ENCODE measurements at places on chromosomes 13 and 19.

DNA sequence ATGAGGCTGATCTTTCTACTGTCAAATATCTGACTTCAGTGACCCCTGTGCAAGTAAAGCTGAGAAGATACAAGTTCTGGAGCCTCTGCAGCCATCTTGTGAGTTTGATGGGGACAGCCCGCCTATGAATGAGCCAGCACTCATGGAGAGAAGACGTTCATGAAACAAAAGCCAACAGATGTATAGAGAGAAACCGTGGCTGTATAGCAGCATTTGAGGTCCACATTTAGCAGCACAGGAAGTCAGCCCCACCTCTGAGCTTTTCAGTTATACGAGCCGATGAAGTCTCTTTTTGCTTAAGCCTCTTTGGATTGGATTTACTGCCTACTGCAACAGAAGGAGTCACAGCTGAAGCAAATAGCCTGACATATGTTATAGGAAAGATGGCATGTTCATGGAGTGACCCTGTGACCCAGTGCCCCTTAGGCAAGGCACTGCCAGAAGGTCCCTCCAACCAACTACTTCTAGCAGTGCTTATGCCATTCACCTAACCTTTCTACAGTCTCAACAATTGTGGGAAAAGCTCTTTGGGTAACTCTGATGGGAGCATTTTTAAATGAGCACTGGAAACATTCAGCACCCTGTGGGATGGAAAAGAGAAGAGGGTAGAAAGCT is 3.5 kb upstream of the DLEU7 start:
- DNase-seq, result no peak

DNA sequence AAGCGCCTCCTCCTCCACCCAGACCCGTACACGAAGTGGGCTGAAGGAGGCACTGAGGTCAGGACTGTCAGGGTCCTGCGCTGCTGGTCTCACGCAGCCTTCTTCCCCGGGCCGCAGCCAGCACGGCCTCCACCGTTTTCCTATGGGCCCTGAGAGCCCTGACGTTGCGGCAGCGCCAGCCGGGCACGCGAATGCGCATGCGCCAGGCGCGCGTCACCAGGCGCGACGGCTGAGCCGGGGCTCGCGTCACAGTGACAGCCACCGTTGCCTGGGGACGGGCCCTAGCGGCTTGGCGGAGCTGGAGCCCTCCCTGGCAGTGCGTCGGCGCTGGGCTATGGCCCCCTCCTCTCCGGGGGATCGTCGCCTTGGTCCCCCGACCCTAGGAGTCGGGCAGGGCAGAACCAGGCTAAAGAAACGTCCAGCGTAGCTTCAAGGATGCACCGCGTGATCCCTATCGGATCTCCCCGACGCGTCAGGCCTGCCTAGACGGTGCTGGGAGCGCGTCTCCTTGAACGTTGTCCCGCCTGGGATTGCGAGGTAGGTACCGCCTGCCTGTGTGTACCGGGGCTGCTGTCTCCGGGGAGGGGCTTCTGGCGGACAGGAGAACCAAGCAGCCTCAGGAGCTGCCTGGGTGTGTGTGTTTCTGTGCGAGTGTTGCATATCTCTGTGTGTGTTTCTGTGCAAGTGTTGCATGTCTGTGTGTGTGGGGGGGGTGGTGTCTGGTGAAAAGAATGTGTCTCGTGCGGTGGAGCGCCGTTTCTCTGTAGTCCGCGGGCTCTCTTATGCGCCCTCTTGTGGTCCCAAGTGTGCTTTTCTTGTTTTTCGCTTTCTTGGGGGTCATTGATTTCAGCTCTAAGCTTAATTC is 43.2 kb downstream of the ZNF571 start:
- peak; percentile 27 for DNase-seq

DNA sequence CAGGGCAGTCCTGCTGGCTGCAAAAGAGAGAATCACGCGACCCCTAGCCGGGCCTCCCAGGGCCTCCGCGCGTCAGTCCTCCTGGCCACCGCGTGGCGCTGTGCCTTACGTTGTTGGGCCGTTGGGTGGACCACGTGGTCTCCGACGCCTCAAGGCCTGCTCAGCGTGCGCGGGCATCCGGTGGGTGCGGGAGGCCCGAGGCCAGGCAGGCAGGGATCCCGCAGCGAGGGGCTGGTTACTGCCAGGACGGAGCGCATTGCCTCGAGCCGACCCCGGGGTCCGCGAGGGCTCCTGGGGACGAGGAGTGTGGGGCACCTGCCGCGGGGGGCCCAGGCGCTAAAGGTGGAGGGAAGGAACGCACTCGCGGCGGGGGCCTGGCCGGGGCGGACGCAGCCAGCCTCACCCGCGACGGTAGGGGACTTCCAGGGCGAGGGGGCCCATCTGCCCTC is at the start of gene TDRD12:
TDRD12 (plus strand) TSS at position 157 of the 449 bp plus-strand sequence. CDS start 306 bp downstream, outside the sequence.
- DNase-seq, result peak; percentile 14

- DNase-seq, result no peak
Observed at GRCh38 chr19:16037424-16038195, 38.7 kb upstream of the TPM4 start.

GRCh38 chr19:33187183-33187540 is 7.0 kb upstream of the LRP3 start:
- no peak for DNase-seq

- no peak for DNase-seq
Observed at GRCh38 chr13:44347949-44348348, 25.7 kb upstream of the SERP2 start.

- DNase-seq, result no peak
Observed at GRCh38 chr19:48543121-48543710, 8.8 kb upstream of the SULT2B1 start.

DNA sequence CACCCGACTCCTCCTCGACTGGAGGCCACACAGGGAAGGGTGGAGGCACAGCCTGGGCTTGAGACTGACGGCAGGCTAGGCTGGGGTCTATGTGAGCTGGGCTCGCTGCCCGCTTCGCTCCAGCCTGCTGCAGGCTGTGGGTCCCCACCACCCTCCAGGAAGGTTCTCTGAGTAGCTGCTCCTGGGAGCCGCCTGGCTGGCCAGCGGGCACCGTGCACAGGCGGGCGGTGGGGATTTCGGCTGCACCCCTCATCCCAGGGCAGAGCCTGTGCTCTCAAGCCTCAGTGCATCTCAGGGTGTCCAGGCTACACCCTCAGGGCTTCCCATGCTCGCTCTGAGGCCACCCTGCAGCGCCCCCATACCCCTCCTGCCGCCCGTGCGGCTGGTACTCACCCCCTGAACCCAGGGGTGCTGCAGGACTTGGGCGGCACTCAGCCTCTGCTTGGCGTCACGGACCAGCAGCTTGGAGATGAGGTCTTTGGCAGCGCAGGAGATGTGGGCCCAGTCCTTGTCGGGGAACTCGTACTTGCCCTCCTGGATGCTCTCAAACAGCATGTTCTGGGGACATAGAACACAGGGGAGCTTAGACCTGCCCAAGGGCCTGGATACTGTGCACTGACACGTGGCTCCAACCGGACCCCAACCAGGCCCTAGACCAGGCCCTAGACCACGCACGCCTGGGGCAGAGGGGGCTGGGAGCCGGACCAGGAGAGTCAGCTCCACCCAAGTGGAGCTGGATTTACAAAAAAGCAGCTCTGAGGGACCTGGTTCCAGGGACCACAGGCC is 10.2 kb downstream of the MKNK2 start:
- no peak for DNase-seq

DNA sequence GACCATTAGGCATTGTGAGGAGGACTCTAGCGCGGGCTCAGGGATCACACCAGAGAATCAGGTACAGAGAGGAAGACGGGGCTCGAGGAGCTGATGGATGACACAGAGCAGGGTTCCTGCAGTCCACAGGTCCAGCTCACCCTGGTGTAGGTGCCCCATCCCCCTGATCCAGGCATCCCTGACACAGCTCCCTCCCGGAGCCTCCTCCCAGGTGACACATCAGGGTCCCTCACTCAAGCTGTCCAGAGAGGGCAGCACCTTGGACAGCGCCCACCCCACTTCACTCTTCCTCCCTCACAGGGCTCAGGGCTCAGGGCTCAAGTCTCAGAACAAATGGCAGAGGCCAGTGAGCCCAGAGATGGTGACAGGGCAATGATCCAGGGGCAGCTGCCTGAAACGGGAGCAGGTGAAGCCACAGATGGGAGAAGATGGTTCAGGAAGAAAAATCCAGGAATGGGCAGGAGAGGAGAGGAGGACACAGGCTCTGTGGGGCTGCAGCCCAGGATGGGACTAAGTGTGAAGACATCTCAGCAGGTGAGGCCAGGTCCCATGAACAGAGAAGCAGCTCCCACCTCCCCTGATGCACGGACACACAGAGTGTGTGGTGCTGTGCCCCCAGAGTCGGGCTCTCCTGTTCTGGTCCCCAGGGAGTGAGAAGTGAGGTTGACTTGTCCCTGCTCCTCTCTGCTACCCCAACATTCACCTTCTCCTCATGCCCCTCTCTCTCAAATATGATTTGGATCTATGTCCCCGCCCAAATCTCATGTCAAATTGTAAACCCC is 2.8 kb upstream of the CEACAM5 start:
- peak; percentile 26 for DNase-seq

- DNase-seq, result no peak
Observed at GRCh38 chr19:38375098-38375493, 725 bp downstream of the PSMD8 start.

DNA sequence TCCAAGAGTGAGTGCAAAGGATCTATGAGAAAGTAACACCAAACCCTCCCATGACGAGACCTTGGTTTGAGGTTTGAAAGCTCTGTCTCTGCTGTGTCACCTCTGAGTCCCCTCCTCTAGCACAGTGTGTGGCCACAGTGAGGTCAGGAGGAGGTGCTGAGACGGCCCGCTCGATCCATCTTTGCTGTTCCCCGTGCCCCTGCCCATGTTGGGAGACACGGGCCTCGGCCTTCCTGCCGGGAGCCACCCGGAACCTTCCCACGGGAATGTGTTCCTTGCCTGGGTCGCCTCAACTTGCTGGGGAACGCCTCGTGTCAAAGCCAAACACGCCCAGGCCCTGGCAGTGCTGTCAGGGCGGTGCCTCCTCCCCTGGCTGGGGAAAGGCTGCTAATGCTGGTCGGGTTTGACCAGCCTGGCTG is 10.1 kb downstream of the NANOS3 start:
- no peak for DNase-seq

GRCh38 chr19:23832717-23833327 is 74.1 kb upstream of the ZNF681 start:
- no peak for DNase-seq

GRCh38 chr19:43499042-43499441 is 5.5 kb downstream of the PHLDB3 start:
- no peak for DNase-seq

- no peak for DNase-seq
Observed at GRCh38 chr13:21998279-21998990, 327.6 kb downstream of the FGF9 start.

- no peak for DNase-seq
Observed at GRCh38 chr19:14476673-14477401, 1.7 kb upstream of the PTGER1 start.

GRCh38 chr13:102793611-102794355 is 5.0 kb downstream of the POGLUT2 start:
- DNase-seq, result no peak

DNA sequence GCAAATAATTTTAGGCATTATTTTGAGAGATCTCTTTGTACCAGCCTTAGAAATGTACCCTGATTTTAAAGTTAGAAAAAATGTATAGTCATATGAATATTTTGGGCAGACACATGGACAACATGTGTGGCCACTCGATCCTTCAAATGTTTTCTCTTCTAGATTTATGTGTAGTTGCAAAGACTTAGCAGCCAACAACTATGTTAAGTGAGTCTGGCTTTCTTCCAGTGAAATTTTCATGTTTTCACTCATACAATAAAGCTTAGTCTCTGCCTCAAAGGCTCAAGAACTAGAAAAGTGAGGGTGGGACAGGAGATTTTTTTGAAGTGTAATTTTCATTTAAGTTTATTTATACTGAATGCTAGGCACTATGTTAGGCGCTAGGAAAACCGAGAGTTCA is 207.7 kb upstream of the DACH1 start:
- no peak for DNase-seq

- peak; percentile 43 for DNase-seq
Observed at GRCh38 chr19:11737964-11738745, 591 bp downstream of the ZNF823 start.

DNA sequence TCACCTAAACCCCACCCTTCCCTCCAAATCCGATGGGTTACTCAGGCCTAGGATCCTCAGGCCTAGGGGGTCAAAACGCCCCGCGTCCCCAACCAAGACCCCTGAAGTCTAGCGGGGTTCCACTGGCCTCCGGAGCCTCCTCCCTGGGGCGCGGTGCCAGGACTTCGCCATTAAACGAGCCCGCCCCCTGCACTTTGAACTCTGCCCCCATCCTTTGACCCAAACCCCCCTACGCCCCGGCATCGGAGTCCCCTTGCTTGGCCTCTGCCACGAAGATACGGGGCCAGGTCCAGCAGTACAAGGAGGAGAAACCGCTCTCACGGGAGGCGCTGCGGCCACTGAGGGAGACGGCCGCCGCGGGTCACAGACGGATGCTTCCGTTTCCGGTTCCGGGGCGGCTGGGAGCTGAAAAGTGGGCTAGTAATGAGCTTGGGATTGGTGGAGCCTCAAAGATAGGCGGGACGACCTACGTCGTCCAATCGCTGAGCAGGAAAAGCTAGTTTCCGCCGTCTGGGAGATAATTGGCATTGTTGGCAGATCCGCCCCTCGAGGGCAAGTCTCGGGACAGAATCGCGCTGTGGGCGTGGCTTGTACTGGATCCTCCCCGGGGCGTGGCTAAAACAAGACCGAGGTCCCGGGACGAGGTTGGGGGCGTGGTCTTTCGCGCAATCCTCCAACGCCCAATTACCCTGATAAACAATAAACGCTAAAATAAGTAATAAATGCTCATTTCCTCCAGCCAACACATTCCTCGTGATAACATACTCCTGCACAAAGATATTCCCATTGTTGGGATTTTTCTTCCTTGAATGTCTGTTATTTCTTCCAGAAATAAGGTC is 5.7 kb upstream of the ZNF77 start:
- DNase-seq, result peak; percentile 100

GRCh38 chr13:101955764-101956163 is 446.1 kb downstream of the FGF14 start:
- DNase-seq, result no peak

- DNase-seq, result no peak
Observed at GRCh38 chr13:86309881-86310280, 510.7 kb upstream of the SLITRK6 start.

DNA sequence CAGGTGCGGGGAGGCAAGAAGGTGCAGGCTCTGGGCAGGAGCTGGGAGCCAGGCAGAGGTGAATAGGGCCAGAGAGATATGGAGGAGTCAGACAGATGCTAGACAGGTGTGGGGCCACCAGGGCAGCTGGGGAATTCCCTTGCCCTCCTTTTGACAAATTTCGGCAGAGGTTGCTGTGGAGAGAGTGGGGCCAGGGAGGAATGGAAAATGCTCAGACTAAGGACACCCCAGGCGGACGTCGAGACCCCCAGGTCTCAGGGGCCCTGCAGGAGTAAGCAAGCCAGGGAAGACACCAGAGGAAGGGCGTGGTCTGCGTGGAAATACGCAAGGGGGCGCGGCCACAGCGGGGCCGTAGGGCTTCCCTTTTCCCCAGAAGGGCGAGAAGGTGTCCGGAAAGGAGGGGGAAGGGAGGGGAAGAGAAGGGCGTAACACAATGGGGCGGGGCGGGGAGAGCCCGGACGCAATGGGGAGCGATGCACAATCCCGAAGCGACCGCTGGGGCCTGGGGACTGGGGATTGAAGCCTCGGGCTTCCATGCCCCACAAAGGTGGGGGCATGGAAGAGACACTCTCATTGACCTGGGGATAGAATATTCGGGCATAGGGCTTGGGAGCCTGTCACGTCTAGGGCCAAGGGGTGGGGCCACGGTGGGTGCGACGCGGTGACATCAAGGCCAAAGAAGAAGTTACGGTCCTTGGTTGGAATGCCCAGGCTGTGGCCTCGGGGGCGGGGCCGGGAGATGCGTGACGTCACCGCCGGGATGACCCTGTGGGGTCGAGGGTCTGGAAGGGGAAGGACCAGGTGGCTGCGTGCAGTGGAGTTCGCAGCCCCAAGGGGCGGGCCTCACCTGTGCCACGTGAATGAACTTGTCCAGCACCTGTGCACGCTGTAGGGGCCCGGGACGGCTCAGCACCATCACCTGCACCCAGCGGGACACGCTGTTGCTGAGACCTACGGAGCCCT is 8.2 kb downstream of the RASGRP4 start:
- DNase-seq, result peak; percentile 33
